ENCODE measurements at places on chromosomes 5 and 9.

DNA sequence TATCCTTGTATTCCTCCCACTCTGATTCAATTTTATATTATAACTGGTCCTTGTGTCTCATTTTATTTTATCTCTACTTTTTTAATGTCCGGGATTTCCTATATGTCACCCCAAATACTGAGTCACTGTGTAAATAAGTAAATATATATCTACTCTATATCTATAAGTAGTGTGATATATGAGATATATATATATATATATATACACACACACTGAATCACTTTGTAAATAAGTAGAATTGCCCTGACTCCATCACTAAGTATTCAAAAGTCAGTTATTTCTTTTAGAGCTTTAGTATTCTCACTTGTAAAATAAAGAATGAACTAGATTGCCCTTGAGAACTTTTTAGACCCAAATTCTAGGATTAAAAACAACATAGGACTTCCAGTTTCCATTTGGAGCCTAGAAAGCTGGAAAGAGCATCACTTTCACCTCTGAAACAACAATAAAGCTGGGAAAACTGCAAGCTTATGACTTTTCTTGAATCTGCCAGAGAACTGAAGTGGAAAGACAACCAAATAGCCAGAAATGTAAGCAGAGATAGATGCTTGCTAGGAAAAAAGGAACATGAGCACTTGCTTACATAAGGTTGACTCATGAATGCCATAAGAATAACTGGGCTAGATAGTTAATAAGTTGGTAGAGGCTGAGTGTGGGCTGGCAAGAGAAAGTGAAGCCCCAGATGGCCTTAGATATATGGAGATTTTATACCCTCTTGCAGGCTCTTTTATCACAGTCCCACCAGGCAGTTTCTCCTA is 171.1 kb upstream of the TLX3 start:
- no peak for DNase-seq

GRCh38 chr5:136484808-136485325 is 119.5 kb upstream of the TRPC7 start:
- no peak for DNase-seq

- DNase-seq = no peak
Observed at GRCh38 chr9:6014670-6015270, 654 bp downstream of the RANBP6 start.

DNA sequence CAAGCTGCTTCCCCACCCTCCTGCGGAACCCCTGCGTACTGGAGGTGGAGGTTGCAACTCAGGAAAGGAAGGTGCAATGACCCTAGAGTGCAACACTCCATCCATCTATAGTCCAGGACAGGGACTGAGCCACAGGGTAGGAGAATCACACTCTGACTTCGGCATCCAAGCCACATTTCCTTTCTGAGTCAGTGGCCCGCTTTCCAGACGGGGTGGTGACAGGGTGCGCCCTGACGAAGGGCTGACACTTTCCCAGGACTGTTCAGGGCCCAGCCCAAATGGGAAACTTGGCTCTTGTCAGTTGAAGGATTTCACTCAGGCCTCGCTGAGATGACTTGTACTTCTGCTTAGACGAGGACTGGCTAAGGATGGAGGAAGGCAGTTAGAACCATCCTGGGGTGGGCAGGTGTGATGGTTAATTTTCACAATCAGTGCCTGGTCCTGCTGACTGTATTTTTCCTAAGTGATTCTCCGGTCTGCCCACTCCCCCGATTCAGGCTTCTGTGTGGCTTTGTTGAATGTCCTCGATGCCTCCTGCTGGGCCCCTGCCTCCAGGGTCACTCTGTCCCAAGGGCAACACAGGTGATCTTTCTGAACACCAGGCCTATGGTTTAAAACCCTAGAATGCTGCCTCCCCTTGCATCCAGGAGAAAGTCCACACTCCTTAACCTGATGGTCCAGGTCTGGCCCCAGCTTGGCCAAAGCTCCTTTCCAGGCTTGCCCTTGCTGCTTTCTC is 228.1 kb downstream of the FSTL4 start:
- peak; percentile 17 for DNase-seq

- DNase-seq = no peak
Observed at GRCh38 chr9:133747309-133747708, 9.2 kb upstream of the SARDH start.

DNA sequence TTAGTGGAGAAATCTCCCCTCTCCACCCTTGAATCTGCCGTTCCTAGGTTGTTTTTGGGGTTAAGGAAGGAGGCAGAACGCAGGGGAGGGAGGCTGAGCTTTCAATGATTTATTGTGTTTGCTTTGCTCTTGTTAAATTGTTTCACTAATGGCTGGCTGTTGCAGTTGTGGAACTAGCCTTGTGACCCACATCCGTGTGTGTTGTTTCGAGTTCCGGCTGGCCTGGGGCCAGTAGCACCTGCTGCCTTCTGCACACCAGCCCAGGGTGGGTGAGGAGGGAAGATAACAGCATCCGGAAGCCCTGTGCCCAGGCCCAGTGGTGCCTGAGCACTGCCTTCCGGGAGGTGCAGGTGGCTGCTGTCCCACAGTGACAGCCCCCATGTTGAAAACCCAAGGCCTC is 3.6 kb downstream of the ERGIC1 start:
- no peak for DNase-seq

DNA sequence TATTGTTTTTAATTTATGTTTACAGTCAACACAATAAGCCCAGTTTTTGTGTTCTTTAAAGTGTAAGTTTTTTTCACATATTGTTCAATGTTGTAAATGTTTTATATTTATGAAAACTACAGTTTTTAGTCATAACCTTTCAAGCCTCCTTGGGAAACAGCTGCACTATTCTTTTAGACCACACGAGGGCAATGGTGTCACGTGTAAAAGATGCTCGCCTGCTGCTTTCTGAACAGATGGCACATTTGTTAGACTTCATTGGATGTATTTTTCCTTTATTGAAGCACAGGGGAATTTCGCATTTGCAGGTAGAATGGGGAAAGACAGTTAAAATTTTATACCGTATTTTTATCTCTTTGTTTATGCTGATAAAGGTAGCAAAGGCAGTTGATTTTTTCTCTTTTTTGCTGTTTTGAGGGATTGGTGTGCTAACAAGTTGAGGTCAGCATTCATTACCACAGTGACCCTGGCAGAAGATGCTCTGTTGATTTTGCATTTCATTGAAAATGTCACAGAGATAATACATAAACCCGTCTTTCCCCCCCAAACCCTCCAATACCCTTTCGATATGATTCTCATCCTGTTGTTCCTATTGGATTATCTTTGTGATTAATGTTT is 59.0 kb downstream of the MAT2B start:
- DNase-seq = peak; percentile 79

GRCh38 chr5:541539-542318 is 17.5 kb upstream of the SLC9A3 start:
- no peak for DNase-seq

GRCh38 chr9:32384002-32384363 is 460 bp upstream of the ACO1 start:
- no peak for DNase-seq

GRCh38 chr5:73437777-73438644 is 10.6 kb downstream of the FOXD1 start:
- no peak for DNase-seq

DNA sequence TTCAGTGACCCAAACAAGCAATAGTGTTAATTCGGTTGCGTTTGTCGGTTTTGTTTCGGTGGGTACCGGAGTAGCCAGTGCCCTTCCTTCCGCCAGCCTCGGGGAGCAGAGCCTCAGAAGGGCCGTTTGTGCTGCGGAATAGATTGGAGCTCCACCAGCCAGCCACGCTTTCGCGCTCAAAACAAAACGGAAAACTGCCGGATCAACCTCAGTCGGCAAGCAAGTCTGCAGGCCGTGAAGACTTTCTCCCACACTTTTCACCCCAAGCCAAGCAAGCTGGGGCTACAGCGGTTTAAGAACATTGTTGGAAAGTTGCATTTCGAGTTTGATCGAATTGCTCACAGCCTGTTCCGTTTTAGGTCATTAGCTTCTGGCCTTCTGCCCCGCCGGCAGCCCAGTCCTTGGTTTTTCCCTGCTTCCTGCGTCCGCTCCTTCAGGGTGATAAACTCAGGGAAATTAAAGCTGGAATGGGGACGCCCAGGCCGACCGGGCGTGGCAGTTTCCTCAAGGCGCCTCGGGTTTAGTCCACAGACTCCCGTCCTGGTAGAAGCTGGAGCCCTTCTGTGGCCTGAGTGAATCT is 803 bp upstream of the CCNO start:
- peak; percentile 59 for DNase-seq

Measured in activated CD8-positive, alpha-beta memory T cell treated with anti-CD3 and anti-CD28 coated beads, Interleukin-2, amount 50 U/mL, for 48 hours (primary cell).